H9 (cell line): ENCODE measurements at places on chromosomes 5 and 9.

GRCh38 chr9:21255538-21256212, 15.9 kb upstream of the IFNA14 start:
- no peak for DNase-seq

DNA sequence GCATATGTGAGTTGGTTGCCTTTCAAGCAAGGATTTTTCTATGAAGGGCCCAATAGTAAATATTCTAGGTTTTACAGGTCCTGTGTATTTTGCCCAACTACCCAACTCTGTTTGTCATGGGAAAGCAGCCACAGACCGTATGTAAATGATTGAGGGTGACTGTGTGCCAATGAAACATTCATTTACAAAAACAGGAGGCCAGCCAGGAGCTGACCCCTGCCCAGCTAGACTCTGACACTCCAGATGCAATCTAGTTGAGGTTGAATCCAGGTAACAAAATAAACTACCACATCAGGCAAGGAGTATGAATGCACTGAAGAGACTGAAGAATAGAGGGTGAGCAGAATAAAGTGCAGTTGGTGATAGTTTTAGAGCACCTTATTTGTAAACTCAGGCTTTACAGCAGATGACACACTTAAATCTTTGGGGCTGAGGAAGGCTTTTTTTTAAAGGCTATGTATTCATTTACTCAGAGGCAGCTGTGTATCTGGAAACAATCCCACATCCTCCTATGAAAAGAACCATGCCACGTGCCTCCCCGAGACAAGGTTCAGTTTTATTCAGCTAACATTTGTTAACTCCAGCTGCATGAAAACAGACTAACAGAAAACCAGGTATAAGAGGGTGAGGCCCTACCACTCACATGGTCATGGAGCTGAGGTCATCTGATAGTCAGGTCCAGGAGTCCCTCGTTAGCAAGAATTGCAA, 60.7 kb downstream of the SLC1A1 start:
- no peak for DNase-seq

DNA sequence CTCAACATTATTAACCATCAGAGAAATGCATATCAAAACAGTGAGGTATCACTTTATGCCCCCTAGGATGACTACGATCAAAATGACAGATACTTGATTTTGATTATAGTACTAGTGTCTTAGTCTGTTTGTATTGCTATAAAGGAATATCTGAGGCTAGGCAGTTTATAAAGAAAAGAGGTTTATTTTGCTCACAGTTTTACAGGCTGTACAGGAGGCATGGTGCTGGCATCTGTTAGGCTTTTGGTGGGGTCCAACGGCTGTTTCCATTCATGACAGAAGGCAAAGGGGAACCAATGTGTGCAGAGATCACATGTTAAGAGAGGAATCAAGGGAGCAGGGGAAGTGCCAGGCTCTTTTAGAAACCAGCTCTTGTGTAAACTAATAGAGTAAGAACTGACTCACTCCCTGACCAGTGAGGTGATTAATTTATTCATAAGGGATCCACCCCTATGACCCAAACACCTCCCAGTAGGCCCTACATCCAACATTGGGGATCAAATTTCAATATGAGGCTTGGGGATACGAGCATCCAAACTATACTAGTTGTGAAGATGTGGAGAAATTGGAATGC, 16.0 kb upstream of the AFF4 start:
- no peak for DNase-seq

DNA sequence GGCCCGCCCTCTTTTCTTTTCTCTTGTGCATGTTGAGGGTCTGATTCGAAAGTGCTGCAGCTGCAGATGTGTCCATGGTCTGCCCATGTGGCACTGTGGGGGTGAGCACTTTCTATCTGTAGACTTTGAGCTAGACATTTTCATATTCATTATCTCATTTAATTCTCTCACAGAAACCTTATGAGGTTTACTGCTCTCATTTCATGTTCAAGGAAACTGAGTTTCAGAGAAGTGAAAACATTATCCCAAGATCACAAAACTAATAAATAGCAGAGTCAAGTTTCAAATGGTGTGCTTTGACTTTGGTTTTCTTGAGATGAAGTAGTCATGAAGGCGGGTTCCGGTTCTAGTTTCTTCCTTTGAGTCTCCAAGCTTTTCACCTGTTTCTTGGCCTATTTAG, 536.5 kb upstream of the ZNF462 start:
- no peak for DNase-seq

DNA sequence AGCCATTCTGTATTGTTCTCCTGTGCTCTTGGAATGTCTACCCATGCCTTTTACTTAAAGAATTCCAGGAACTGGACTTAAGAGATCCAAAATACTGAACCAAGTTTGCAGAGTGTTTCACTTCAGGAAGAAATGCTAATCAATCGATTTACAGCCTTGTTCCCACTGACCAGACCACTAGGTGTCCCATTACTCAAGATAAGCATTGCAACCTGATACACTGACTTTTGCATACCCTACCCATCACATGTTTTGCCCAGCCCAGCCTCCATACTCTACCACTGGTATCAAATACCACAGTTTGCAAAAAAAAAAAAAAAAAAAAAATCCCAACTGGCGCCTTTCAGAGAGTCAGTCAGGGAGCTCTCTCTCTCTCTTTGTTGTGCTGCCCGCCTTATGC, 550.8 kb downstream of the CDH9 start:
- no peak for DNase-seq

DNA sequence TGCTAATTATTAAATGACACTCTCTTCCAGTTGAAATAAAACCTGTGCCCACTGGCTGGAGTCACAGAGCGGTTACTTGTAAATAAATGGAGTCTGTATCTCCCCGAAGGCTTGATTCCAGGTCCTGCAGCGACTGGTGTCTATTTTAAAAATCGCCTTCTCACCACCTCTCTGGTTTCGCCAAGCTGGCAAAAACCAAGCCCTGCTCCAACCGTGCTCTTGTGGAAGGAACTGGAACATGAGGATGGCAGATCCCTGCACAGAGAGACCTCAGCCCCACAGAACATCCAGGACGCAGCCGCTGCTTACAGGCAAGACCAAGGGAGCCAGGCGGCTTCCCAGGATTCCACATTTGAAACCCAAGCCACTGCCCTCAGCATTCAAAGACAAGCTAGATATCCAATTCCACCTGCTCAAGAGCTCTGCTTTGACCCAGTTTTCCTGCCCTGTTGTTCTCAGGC, 15.0 kb downstream of the SEMA4D start:
- DNase-seq: no peak

DNA sequence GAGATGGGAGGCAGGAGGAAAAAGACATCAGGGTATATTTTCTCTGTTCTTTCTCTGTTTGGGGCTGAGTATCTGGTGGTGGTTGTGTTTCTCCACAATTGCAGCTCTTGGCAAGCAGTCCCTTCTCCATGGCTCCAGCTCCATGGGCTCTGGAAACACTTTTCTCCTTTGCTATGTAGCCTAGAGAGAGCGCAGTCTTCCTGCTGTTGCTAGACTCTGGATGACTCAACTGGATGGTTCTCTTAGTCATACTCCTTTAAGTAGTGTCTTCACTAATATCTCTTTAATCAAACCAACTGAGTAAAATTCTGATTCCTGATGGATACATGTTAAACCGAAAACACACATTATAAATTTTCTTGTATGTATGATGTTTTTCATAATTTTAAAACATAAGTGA, 3.3 kb upstream of the PLGRKT start:
- no peak for DNase-seq

DNA sequence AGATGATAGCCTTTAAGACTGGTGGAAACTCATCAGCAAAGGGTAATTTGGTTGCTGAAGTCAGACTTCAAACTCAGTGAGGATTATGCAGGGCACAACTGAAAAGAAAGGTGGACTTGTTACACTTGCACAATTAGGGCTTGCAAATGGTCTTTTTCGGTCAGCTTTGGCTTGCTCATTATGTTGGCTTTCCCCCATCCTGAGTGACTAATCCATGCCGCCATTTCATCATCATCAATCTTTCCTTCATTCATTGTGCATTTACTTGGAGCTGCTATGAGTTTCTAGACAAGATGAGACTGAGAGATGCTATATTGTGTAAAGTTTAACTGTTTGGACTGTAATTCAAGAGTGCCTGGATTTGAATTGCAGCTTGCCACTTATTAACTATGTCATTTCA, 134.8 kb upstream of the PPP1R2B start:
- no peak for DNase-seq

- DNase-seq: peak; percentile 20
Measured at GRCh38 chr9:129865668-129866320, 30.5 kb downstream of the USP20 start.

- DNase-seq: no peak
Measured at GRCh38 chr5:80784451-80784850, 129.7 kb upstream of the DHFR start.

DNA sequence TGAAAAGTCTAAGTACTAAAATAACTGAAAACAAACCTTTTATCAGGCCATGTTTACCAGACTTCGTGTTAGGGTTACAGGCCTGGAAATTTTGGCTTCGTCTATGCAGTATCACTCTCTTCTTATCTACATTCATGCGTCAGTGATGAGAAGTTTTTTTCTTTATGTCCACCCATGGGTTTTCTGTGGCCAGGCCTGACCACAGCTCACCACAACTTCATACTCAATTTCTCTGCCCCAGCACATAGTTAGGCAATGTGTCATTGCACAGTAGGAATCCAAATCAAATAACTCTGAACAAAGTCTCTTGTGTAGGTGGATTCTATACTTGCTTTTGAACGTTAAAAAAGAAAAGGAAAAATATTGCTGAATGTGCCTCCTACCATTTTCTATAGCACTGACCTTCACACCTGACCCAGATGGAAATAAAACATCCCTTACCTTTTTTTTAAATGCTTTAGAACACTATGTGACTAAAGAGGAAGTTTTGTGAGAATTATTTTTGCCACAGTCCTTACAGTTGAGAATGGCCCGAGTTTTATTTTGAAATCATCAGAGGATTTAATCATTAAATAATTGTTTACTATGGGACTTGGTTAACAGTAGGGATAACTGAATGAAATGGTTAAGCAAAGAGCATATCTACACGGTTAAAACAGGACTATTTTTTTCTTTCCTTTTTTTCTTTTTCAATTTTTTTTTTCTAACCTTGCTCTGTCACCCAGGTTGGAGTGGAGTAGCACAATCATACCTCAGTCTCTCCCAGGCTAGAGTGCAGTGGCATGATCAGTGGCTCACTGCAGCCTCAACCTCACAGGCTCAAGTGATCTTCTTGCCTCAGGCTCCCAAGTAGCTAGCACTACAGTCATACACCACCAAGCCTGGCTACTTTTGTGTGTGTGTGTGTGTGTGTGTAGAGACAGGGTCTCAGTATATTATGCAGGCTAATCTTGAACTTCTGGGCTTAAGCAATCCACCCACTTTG, 1247.0 kb upstream of the ACO1 start:
- no peak for DNase-seq

DNA sequence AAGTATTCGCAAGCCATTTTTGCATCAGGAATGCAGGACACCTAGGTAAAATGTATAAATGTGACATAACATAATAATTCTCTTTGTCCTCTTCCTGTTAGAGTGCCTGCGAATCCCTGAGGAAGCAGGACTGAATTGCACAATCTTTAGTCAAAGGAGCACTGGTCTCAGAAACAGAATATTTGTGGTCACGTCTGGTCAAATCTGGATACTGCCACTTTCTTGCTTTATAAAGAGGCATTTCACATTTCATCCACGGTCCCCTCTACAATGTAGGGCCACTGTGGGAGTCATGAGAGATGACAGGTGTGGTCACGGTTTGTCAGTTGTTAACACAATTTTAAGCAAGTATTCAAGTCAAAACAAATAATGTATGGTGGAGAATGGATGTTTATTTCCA, 564.0 kb downstream of the IRX1 start:
- DNase-seq: no peak

GRCh38 chr9:73643379-73644013, 491.8 kb downstream of the ANXA1 start:
- no peak for DNase-seq
